RPMI7951 (cell line): ENCODE measurements at places on chromosomes 11 and 22.

DNA sequence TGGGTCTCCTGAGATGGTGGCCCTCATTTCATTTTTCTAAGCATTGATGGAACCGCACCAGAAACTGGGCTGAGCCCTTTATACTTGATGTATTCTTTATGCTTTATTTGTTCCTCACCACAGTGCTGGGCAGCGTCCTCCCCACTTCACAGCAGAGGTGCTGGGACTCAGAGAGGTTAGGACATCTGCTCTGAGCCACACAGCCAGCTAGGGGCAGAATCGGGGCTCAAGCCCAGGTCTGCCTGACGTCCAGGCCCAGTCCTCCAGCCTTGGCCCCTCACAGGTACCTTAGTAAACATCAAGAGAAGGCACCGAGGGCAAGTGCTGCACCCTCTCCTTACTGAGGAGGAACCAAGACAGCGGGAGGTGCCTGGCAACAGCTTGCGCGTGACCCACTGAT is 20.2 kb upstream of the SHISAL1 start:
- no peak for DNase-seq

GRCh38 chr11:11171854-11172253 is 181.2 kb downstream of the CSNK2A3 start:
- DNase-seq = peak; percentile 53

- DNase-seq = peak; percentile 63
Measured at GRCh38 chr11:117143390-117143789, 697 bp upstream of the PAFAH1B2 start.

GRCh38 chr11:19957294-19957943 is 202.9 kb downstream of the DBX1 start:
- peak; percentile 45 for DNase-seq

- no peak for DNase-seq
Measured at GRCh38 chr11:76903325-76903724, 42.6 kb downstream of the ACER3 start.

GRCh38 chr11:15227011-15227410 is 112.3 kb downstream of the INSC start:
- DNase-seq = no peak

GRCh38 chr22:40044870-40045834 is 50.4 kb downstream of the FAM83F start:
- DNase-seq = peak; percentile 32

- DNase-seq = peak; percentile 56
Measured at GRCh38 chr11:47161134-47161854, 15.4 kb downstream of the ARFGAP2 start.

DNA sequence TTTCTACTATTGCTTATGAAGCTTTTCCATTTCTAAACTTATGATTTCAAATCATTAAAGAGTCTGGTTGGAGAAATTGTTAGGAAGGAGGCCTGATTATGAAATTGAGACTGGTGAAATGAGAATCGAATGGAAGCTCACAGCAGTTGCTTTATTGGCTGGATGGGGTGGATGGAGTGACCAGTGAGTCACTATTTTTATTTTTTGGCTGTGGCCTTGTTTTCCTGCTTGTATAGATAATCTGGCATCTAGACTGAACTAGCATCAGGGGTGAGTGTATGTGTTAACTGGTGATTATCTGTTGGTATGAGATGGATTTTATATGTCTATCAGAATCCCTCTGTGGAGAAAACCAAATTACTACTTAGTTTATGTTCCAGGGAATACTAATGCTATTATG is 36.2 kb downstream of the UVRAG start:
- peak; percentile 8 for DNase-seq

GRCh38 chr11:73151416-73151815 is 9.3 kb upstream of the FCHSD2 start:
- DNase-seq = no peak

GRCh38 chr22:35955546-35955945 is 73.1 kb downstream of the RBFOX2 start:
- no peak for DNase-seq

GRCh38 chr11:113338730-113339129 is 24.3 kb downstream of the TTC12 start:
- DNase-seq = no peak

DNA sequence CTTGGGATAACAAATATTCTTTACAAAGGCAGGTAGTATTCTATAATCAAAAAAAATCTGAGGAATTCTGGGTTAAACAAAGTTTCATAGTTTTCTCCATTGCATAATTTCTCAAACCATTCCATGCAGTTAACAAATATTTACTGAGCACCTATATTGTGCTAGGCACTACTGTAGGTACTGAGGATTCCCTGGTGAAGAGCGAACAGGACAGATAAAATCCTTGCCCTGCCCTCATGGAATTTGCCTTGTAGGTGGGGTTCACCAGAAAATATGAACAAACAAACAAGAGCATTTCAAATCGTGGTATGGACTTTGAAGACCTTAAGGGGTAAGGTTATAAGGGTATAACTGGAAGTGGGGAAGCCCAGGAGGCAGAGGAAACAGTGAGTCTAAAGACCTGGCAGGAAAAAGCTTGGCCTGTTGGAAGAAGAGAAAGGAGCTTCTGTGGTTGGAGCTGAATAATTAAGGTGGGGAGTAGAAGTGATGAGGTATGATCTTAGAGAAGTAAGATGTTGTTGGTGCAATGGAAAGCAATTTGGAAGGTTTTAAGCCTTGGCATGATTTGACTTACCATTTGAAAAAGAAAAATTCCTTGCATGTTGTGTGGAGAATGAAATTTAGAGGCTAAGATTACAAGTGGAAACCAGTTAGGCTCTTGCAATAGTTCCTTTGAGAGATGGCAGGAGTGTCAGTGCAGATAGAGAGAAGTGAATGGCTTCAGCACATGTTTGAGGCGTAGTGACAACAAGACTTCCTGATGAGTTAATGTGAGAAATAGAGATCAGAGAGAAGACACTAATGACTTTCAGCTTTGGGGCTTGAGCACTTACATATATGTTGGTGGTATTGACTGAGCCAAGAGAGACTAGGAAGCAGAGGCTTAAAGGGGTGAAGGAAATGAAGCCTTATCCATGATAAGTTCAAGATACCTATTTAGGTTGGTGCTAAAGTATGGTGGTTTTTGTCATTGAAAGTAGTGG is 55.7 kb upstream of the PICALM start:
- no peak for DNase-seq

DNA sequence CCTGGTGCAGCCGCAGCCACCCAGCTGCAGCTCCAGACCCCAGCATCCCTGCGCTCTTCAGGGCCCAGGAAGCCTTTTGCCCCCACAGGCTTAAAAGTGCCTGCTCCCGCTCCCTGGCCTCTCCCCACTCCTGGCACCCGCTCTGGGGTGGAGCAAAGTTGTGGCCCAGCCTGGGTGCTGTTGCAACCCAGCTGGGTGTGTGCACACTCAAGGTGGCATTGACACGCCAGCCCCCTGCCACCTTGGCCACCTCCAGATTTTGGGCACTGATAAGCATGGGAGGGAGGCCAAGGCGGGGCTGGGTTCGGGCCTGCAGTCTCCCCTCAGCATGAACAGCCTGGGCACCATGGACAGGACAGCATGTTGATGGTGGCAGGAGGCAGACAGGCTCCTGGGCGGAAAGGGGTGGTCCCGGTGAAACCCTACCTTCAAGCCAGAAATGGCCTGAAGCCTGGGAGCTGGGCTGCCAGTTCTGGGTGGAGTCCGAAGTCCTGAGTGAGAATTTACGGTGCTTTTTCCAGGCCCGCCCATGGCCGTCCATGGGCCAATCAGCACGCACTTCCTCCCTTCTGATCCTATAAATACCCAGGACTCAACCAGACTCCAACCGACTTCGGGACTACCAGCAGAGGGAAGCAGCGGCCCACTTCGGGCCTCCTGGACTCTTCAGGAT is 23.6 kb upstream of the RNASEH2C start:
- DNase-seq = peak; percentile 71
